Cortex of kidney (tissue), 1 donor: ENCODE measurements at places on chromosomes 6 and 20.

- DNase-seq, result no peak
Observed at GRCh38 chr6:1379017-1379787, 10.2 kb upstream of the FOXF2 start.

DNA sequence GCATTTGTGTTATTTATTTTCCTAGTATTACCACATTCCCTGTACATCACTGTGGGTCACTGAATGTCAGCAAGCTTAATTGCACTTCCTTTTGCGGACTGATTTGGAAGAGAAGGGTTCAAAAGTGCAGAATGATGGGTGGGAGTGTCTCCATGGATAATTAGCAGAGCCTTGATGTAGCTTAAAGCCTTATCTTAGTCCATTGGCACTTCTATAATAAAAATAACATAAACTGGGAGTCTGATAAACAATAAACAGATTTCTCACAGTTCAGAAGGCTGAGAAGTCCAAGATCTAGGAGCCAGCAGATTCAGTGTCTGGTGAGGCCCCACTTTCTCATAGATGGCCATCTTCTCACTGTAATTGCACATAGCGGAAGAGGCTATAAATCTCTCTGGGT lies 501.1 kb upstream of the POU3F2 start:
- no peak for DNase-seq

- no peak for DNase-seq
Observed at GRCh38 chr6:89776583-89777233, 42.9 kb downstream of the MDN1 start.

DNA sequence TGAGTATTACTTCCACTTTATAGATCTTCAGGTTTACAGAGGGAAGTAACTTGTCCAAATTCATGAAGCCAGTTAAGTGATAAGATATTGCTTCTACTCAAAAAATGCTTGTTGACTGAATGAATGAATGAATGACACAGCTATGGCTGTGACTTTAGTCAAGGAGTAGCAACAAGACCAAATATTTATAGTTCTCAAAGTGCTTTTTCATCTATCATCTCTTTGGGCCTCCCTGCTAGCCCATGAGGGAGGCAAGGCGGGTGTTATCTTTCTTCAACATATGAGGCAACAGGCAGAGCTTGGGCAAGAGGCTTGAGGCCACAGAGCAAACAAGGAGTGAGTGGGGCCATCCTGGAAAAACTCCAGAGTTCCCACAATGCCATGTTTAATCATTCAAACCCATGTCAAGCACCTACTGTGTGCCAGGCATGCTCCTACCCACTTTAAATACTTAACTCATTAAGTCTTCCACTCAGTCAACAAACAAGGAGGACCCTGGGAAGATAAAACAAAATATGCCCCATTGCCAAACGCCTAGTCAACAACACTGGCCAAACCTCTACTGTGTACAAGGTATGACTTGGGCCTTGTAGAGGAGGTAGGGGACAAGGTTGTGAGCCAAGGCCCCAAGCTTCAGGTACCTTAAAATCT lies 15.9 kb downstream of the BCL2L1 start:
- no peak for DNase-seq

- DNase-seq, result no peak
Observed at GRCh38 chr6:123829302-123829953, 25.8 kb downstream of the NKAIN2 start.

- no peak for DNase-seq
Observed at GRCh38 chr6:170057034-170057734, 233.7 kb downstream of the DLL1 start.

DNA sequence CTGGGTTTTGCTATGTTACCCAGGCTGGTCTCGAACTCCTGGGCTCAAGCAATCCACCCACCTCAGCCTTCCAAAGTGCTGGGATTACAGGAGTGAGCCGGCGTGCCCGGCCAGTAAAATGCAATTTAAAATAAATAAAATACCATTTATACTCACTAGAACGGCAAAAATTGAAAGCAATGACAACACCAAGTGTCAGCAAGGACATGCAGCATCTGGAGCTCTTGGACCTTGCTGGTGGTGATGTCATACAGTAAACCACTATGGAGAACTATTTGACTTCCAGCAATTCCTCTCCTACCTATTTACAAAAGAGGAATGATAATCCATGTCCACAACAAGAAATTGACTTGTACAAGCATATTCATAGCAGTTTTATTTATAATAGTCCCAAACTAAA lies 105.7 kb upstream of the PHACTR1 start:
- no peak for DNase-seq

- DNase-seq, result no peak
Observed at GRCh38 chr20:62652041-62652893, 10.0 kb downstream of the SLCO4A1 start.

GRCh38 chr20:61166324-61166723 lies 85.7 kb upstream of the CDH4 start:
- DNase-seq, result no peak

DNA sequence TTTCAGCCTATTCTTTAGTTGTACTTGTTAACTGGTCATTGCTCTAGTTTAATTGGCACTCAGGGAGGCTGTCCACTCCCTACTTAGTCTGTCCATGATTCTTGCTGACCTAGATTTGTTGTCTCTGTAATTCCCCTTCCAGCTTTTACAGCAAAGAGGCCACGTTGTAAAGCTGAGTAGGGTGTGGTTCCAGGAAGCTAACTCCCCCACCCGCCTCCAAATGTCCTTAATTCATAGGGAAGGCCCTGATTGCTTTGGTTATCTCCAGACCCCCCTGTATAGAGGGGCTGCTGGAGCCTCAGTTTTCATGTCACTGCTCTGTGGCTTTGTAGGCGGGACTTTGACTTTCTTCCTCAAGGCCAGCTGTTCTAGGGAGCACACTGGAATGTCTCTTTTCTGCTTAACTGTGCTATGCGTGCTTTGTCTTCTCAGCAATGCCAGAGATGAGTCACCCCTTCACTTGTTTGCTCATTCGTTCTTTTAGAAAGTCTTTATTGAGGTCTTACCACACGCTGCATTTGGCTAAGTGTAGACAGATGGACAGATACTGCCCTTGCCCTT lies 175.1 kb upstream of the JAG1 start:
- no peak for DNase-seq

DNA sequence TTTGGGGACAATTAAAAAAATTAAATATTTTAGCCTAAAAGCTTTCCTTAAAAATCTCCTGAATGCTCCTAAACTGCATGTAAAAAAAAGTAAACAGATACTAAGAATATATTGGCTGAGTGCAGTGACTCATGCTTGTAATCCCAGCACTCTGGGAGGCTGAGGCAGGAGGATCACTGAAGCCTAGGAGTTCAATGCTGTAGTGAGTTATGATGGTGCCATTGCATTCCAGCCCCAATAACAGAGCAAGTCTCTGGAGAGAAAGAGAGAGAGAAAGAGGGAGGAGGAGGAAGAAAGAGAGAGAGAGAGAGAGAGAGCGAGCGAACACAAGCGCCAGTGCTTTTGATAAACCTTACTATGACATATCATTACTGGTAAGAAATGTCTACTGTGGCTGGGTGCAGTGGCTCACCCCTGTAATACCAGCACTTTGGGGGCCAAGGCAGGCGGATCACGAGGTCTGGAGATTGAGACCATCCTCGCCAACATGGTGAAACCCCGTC lies 58.8 kb downstream of the FKBP5 start:
- no peak for DNase-seq

DNA sequence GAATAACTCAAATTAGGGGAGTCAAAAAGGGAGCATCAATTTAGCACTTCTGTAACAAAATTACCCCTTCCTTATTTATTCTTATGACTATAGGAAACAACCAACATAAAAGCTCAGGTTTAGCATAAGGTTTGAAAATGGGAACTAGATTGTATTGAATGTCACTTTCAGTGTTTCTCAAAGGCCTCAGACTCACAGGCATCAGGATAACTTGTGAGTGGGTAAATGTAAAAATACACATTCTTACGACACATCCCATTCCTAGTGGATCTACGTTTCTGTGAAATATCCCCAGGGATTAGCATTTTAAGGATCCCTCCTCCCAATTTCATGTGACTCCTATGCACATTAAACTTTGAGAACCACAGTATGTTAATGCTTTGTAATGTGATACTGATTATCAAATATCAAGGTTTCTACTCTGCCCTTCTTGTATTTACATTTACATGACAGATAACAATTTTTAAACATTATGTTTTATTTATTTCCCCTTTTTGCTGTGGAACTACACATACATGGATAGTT lies 114.8 kb downstream of the HS3ST5 start:
- DNase-seq, result no peak

DNA sequence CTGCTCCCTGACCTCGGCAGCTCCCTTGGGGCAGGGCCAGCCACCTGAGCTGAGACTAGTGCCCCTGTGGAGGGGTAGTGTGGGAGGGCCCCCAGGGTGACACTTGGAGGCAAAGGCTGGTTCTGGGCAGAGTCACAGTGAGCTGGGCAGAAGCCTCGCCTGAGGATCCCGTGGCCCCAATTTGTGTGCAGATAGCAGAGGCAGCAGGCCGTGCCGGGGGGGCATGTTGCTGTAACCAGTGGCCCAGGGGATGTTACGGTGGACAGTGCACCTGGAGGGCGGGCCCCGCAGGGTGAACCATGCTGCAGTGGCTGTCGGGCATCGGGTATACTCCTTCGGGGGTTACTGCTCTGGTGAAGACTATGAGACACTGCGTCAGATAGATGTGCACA lies 2.9 kb downstream of the KLHDC3 start:
- DNase-seq, result no peak

- DNase-seq, result no peak
Observed at GRCh38 chr6:140779991-140780596, 1352.6 kb upstream of the GJE1 start.

GRCh38 chr20:52129611-52130010 lies 62.0 kb downstream of the ZFP64 start:
- no peak for DNase-seq

- no peak for DNase-seq
Observed at GRCh38 chr6:34213772-34214171, 22.9 kb upstream of the HMGA1 start.

DNA sequence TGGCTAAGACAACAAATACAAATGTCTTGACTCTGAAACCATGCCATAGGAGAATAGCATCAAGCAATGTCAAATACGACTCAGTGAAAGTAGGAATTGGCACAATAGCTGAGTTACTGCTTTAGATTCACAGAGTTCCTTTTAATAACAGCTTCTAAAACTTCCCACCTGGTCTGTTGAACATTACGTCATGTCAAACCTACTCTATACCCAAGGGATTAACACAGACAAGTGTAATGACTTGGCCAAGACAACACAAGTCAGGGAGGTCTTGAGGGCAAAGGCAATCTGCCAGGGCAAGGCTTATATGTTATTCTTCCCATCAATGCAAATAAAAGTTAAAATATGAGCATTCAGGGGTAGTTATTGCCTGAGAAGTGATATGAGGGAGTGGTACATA lies 265.1 kb upstream of the PRDM1 start:
- DNase-seq, result no peak

DNA sequence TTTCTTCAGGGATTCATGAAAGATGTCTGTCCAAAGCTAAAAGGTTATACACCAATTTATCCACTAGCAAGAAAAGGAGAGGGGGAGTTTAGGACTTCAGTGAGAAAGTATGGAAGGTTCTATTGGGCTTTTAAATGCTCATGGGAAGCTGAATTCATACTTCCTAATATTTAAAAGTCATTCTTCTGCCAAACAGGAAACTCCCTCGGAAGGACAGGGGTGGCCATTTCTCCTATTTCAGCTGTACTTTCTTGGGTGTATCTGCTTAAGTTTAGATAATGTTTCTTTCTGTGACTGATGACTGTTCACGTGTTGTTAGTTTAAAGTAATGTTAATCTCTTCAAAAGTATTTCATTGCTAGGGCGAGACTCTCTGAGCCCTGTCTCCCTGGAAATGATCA lies 80.5 kb upstream of the IFNGR1 start:
- no peak for DNase-seq

GRCh38 chr6:71333697-71334096 lies 45.1 kb downstream of the OGFRL1 start:
- no peak for DNase-seq

DNA sequence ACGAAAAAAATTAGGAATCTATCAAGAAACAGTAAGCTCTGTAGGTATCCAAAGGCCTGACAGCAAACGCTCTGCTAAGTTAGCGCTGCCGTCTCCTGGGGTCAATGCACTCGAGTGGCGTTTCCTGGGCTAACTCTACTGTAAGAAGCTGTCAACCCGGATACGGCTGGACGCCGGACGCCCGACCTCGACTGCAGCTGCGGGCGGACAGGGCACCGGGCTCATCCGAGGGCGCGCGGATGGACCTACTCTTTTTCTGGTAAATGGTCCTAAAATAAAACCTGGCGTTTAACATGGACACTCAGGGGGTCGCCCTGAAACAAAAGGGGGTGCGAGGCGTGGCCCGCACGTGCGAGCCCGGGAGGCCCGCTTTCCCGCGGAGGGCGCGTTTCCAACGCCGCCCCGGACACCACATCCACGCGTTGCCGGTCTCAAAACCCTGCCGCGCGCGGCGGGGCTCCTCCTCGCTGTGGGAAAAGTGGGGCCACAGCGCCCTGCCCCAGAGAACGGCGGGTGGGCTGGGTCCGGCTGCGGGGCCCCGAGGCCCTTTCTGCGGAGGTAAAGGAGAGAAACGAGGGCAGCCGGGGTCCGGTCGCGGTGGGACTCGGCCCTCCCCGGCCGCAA lies 537 bp downstream of the TCP1 start:
- DNase-seq, result no peak

- DNase-seq, result no peak
Observed at GRCh38 chr6:158174024-158174423, 5.9 kb downstream of the GTF2H5 start.

DNA sequence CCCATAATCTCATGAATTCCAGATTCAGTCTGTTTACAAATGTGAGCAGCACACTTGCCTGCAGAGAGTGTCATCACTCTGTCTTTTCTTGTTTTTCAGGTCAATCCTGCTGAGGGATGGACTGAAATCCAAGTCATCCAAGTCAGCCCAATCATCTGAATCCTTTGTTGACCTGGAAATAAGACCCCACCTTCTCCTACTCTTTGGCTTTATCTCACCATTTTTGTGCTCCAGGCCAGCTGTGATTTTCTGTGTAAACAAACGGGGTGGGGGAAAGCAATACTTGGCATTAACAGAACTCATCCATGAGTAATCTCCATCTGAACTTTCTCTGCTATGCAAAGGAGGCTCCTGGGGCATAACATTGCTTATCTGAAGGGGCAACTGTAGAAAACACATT lies 16.9 kb upstream of the GSTA4 start:
- no peak for DNase-seq

- no peak for DNase-seq
Observed at GRCh38 chr6:41824571-41825569, 37.4 kb downstream of the TOMM6 start.
